ENCODE measurements at places on chromosomes 5 and 9.

DNA sequence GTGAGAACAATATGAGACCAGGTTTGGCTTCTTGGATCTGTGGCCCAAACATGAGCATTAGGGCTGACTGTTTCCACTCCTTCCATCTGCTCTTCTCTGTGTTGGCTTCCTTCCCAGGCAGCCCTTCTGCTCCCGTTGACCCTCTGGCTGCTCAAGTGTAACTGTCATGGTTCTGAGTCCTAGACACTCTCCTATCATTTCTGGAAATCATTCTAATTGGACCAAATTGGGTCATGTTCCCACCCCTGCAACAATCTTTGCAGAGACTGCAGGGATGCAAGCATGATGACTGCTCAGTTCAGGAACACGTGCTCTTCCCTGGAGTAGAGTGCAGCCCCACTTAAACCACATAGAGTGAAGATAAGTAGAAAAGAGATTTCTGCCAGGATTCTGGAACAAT, 741.4 kb downstream of the TAF11L14 start:
- no peak for DNase-seq

- no peak for DNase-seq
These were observed 21.2 kb downstream of the HSPB3 start for GRCh38 chr5:54476682-54477081.

GRCh38 chr5:83764101-83764500, 43.4 kb upstream of the HAPLN1 start:
- DNase-seq, result no peak

DNA sequence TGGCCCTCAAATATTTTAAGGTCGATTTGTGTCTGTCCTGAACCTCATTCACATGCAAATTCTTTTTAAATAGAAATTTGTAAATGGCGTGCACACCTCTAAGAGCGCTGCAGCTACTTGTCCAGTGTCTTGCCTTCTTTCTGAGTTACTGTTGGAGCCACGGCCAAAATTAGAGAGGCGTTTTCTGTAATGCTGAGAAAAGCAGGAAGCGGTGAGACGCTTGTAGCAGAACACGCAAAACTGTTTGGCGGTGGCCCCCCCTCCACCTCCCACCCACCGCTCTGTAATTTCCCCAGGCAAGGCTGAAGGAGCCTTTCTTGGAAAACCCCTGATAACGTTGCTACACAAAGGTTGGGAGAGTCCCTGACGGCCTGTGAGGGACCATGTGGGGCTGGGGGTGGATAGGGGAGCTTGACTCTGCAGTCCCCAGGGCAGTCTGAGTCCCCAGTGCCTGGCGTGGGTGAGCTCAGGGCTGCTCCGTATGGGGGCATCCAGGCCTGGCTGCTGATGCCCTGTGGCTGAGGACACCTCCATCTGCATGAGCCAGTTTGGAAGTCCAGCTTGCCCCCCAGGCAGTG, 96.5 kb downstream of the GADD45G start:
- DNase-seq, result peak; percentile 69

- no peak for DNase-seq
These were observed 141.9 kb downstream of the OXCT1 start for GRCh38 chr5:41728281-41728680.

DNA sequence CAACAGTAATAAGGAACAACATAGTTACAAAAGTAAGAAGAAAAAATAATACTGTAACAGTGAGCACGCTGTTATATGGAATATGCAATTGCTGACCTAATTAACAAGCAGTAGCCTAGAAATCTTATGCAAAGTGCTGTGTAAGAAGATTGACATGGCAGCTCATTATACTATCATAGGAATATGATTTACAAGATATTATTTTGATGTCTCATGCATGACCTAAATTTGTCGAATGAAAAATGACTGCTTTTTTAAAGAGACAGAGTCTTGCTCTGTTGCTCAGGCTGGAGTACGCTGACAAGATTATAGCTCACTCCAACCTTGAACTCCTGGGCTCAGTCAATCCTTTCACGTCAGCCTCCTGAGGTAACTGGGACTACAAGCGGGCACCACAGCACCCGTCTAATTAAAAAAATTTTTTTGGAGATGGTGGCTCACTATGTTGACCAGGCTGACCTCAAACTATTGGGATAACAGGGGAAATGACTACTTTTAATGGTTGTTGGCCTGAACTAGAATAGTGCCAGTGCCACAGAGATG, 10.5 kb downstream of the RAD23B start:
- no peak for DNase-seq

GRCh38 chr5:96874631-96875030, 1.7 kb upstream of the ERAP2 start:
- DNase-seq, result no peak

DNA sequence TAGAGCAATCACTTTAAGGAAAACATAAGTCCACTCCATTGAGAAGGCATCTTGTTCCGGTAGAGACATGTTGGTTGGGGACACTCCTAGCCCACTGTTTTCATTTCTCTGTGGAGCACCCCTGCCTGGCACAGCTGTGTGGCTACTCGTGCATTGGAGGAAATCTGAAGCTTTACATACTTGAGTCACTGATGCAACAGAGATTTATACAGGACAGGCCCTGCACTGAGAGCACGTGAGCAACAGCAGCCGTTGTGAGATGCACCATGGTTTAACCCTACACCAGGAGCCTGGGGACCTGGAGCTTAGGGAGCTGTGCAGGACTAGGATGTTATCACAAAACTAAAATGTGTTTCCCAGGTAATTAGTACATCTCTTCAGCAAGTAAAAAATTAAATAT, 230.7 kb upstream of the IRX1 start:
- DNase-seq, result no peak

DNA sequence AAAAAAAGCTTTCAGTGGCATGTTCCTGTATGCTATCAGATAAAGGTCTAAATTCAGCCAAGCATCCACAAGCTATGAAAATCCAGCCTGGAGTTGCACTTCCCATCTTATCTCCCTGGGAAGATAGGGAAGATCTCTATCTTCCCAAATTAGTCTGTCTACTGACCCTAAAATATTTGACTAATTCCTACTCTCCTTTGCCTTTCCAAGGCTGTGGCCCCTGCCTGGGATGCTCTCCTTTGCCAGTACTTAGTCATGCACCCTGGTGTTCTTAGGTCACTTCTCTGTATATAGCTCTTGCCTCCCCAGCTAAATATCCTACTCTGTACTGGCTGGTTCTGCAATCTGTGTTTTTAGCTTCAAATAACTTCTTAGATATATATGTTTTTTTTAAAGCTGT, 44.0 kb upstream of the PLPP1 start:
- DNase-seq, result no peak

- DNase-seq, result no peak
These were observed 36.7 kb upstream of the ASS1 start for GRCh38 chr9:130407916-130408663.

- no peak for DNase-seq
These were observed 287.0 kb downstream of the PIK3R1 start for GRCh38 chr5:68502531-68502930.

- DNase-seq, result no peak
These were observed 67.4 kb downstream of the CHSY3 start for GRCh38 chr5:129971714-129972113.

Measured in stimulated activated CD4-positive, alpha-beta T cell treated with anti-CD3 and anti-CD28 coated beads, Interleukin-12 subunit alpha, Interleukin-12 subunit beta, amount 100 ng/mL, for 24 hours (primary cell).